ENCODE measurements at places on chromosomes 6 and 20.

DNA sequence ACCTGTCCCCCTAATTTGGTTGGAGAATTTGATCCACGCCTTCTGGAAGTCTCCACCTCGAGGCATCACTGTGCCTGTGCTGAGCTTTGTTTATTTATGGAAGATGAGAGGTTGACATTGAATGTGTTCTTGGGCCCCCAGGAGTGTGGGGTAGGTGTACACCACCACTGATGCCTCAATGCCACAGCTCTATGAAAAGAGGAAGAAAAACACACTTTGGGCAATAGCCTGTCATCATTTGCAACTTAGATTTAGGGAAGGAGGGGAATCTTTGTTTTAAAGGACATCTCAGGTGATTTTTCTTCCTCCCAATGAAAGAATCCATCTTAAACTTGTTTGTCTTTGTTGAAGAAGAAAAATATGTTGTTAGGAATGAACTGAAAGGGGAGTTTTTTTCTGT lies 42.6 kb downstream of the TBC1D7 start:
- DNase-seq: no peak

DNA sequence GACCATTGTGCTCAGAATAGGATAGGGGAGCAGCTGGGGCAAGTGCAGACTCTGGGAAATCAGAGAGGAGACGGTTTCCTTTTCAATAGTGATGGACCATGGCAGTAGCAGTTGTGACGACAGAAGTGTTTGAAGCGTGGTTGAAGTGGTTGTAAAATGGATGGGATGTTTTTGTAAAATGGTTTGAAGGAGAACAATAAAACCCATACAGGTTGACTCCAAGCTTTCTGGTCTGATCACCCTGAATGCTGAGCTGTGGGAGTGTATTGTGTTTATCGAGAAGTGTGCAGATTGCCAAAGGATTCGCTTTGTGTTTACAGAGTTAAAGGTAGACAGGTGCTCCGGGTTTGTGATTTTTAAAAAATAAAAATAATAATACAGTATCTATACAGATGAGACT lies 255.2 kb upstream of the SULF2 start:
- no peak for DNase-seq

- DNase-seq: no peak
Measured at GRCh38 chr6:163092876-163093275, 321.6 kb upstream of the QKI start.

GRCh38 chr6:134607411-134607810 lies 289.5 kb upstream of the SGK1 start:
- no peak for DNase-seq

DNA sequence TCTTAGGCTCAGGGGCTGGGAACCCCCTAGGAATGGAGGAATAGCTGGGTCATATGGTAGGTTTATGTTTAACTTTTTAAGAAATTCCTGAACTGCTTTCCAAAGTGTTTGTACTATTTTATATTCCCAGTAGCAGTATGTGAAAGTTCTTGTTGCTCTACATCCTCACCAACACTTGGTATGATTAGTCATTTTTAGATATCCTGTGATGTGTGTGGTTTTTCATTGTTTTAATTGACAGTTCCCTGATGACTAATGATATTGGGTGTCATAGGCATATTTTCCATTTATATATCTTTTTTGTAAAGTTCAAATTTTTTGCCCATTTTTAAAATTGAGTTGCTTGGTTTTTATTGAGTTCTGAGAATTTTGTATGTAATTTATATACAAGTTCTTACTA lies 72.3 kb downstream of the SLC16A10 start:
- no peak for DNase-seq

DNA sequence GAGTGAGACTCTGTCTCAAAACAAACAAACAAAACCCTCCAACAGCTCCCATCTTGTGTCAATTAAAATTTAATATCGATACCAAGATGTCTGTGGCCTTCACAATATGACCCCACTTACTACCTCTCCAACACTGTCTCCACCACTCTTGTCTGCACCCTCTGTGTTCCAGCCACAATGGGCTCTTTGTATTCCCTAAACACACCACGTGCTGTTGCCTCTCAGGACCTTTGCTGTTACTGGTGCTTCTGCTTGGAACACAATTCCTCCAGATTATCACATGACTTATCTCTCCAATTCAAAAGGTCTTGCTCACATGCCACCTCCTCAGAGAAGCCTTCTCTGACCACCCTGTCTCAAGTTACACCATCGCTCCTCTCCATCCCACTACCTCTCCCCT lies 6.0 kb upstream of the HCK start:
- DNase-seq: no peak

GRCh38 chr20:52152416-52152815 lies 39.2 kb downstream of the ZFP64 start:
- DNase-seq: no peak

DNA sequence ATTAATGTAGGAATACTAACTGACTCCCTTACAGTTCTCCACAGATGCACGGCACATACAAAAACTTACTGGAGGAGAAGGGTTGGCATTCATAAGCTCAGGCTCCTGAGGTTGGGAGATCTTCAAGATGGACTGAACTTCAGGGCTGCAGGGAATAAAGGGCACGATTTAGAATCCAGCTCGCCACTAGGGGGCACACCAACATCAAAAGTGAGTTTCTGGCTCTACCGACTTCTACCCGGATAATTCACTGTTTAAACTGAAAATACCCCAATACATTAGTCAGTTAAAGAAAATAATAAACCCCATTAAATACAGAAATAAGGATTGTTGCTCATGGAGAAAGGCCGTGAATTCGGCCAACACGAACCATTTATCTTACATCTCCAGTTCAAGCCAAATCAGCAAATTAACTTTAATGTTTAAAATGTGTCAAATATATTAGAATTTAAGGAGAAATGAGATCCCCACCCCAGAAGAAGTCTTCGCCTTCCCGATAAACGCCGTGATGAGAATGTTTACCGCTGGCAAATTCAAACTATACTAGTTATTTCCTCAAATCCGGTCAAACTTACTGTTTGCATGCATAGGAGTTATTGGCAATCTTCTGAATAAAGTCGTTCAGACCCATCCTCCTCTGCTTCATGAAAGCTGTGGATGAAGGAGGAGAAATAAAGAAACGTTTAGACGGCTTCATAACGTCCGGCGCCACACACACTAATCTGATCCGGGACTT lies 121.7 kb upstream of the SLC2A12 start:
- DNase-seq: peak; percentile 70

DNA sequence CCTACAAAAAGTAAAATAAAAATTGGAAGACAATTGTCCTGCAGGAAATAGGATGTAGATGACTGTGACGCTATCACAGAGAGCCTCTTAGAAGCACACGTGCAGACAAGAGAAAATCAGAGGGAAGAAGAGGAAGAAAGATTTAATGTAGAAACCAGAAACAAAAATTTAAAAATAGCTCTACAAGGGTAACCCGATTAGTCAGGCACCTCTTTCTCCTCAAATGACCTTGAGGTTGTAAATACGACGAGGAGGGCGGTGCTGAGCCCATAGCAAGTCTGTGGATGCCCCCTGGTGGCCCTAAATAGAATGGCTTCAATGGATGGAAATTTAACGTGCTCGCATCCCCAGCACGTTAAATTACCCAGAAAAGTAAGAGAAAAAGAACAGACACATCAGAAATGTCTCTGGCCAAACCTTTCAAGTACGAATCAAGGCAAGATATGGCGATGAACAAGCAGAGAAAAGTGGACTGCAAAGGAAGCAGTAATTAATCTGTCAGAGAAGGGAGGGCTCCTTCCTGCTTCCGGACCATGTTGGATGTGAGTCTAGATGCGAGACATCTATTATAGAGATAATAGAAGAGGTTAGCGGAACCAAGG lies 4.2 kb upstream of the PRPH2 start:
- peak; percentile 89 for DNase-seq

DNA sequence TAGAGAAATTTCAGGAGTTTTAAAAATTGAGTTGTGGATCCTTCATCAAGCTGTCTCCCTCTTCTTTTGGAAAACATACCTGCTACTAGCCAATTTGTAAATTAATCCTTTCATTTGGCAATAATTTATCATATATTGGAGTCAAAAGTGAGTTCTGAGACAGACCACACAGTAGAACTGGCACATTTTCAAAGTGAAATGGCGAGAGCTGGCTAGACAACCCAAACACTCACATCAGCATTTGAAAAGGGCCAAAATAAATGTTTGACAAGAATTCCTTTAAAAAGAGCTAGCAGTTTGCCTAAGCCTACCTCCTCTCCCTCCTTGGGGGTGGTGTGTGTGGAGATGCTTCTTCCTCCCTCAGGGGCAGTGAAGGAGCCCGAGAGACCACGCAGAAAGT lies 47.9 kb upstream of the KCNK16 start:
- no peak for DNase-seq

GRCh38 chr6:46184114-46184513 lies 13.3 kb upstream of the ENPP5 start:
- DNase-seq: no peak

All from iPS-NIHi11 (cell line).